ENCODE measurements at places on chromosomes 7 and 10.

- DNase-seq, result no peak
Measured at GRCh38 chr7:49773218-49773935, at the start of gene VWC2. TSS of gene VWC2 (plus strand) at chr7:49773638. CDS start at chr7:49775436, 1,798 bp downstream.

- no peak for DNase-seq
Measured at GRCh38 chr10:95818668-95819067, 62.7 kb downstream of the ENTPD1 start.

DNA sequence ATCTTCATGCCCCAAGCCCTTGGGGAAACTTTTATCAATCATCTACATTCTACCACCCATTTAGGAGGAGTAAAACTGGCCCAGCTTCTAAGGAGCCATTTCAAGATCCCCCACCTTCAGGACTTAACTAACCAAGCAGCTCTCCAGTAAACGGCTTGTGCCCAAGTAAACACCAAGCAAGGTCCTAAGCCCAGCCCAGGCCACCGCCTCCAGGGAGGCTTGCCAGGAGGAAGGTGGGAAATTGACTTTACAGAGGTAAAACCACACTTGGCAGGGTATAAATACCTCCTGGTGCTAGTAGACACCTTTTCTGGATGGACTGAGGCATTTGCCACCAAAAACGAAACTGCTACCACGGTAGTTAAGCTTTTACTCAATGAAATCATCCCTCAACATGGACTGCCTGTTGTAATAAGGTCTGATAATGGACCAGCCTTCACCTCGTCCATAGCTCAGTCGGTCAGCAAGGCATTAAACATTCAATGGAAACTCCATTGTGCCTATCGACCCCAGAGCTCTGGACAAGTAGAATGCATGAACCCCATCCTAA, 5.6 kb downstream of the AKR1B15 start:
- no peak for DNase-seq

- DNase-seq, result no peak
Measured at GRCh38 chr10:126584836-126585235, 85.7 kb downstream of the C10orf90 start.

GRCh38 chr10:127563718-127564553, 14.8 kb downstream of the NPS start:
- DNase-seq, result peak; percentile 4

DNA sequence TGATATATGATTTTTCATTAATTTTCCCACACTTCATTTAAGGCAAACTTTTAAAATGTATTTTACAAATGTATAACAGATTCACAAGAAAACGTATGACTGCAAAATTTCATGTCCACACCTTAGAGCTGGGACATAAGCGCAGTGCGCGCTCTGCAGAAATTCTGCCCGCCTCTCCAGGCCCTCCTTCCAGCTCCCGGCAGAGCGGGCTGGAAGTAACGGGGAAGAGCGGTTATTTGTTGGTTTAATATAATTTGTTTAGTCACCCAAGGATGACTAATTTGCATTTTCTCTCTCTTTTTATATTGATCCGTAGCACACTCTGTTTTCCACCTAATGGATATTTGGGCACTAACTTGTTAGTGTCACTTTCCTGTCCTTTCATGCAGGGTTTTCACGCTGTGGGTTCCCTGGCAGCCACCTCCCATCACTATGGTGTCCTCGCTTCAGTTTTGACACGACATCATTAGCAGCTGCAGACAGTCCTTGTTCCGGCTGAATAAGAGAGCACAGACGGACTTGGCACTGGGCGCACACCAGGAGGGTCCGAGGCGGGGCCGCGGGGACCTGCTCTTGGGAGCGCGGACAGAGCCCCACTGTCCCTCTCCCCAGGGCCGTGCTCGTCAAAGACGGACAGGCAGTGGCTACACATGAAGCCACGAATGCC, 129.2 kb upstream of the SEC61G start:
- DNase-seq, result no peak

- no peak for DNase-seq
Measured at GRCh38 chr10:84138478-84139125, 707 bp upstream of the GHITM start.

DNA sequence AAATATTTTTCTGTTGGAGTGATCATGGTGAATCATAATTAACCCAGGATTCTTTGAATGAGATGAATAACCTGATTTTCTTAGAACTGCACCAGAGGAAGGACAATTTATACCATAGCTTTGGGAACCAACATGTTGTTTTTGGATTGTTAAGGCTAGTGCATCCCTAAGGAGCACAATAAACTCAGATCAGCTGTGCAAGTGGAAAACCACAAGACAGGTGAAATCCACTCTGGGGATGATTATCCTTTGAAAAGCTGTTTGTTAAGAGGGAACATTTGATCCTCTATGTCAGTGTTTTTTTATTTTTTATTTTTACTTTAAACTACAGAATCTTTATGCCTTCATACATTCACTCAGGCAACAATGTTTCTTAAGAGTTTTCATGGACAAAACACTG, 232.1 kb upstream of the PCLO start:
- DNase-seq, result no peak

GRCh38 chr7:156374335-156374734, 266.2 kb upstream of the RNF32 start:
- no peak for DNase-seq

- DNase-seq, result no peak
Measured at GRCh38 chr7:8146788-8147413, 115.1 kb downstream of the ICA1 start.

GRCh38 chr7:75948179-75948578, 33.2 kb downstream of the POR start:
- DNase-seq, result no peak

DNA sequence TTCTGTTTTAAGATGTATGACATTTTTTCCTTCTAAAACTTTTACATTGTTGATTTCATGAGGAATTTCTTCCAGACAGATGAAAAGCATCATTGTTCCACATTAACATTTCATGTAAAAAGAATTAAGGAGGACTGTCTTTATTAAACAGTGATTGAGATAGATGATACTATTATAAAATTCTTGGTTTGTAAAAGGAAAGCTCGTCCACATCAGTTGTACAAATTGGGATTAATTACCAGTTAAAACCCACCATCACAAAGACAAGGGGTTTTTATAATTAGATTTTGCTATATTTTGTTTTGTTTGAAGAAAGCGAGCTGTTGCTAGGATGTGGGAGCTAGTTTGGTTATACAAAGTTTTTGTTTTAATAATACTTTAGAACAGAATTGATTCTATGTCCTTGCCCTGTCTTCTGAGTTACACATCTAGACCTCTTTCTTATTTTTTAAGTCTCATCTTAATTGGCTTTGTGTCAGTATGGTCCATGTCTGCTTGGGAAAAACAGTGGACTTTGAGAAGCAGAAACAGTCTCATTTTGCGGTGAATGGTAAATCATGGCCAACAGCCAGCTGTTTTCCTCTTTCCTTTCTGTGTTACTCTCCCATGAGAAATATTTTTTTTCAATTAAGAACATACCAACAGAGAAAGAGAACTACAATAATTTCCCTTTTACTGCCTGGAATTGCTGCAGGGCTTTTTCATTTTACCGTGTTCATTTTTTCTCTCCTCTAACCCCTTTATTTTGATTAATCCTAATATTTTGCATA, 3.2 kb downstream of the TES start:
- no peak for DNase-seq

- no peak for DNase-seq
Measured at GRCh38 chr7:104976966-104977636, 36.9 kb upstream of the KMT2E start.

- no peak for DNase-seq
Measured at GRCh38 chr10:132616170-132616995, 78.8 kb downstream of the INPP5A start.

- no peak for DNase-seq
Measured at GRCh38 chr10:6578795-6579182, 1.3 kb downstream of the PRKCQ start.

DNA sequence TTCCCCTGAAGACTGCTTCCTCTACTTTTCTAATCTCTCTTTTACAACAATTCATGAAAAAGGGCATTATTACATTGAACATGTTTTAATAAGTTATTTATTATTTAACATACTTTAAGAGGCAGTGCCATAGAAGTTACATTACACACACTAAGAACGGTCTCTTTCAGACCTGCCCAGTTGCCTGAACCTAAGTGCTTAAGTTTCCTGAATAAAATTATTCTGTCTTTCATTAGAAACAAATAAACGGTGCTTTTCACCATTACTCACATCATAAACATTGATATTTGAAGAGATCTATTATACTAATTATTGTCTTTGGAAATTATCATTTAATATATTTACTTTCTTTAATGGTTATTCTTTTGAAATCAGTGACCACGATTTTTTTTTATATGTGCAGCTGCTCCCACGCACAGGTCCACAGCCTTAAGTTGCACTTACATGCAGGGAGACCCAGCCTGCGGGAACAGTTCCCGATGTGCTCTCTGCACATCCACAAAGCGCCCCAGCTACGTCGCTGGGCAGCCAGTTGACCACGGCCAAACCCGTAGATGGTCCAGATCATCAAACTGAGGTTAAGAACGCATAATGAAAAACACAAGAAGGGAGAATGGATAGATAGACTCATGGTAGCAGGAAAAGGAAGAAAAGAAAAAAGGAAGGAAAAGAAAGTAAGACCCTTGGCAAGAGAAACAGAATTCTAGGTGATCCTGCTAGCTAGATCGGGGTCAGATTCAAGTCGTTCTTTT, 437.0 kb upstream of the MGMT start:
- no peak for DNase-seq

DNA sequence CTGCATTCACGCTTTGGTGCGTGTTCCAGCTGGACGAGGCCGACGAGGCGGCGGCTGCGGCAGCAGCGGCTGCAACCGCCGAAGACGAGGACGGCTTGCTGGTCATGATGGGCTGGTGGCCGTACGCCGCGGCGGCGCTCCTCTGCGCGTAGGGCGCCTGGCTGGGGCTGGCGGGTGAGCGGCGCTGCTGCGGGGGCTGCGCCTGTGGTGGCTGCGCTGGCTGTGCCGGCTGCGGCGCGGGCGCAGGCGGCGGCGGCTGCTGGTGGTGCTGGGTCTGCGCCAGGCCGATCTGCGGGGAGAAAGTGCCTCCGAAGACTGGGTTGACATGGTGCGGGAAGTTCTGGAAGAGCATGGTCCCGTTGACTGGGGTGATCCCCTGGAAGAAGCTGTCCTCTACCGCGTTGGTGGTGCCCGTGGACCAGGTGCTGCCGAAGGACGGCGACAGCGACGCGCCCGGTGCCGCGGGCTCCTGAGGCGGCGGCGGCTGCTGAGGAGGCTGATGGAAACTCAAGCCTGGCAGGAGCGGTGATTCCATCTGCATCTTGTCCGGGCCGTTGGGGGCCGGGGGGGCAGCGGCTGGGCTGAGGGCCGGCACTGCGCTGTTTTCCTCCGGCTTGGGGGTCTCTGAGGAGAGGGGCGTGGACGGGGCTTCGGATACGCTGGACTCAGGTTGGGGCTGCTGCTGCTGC, 51.1 kb downstream of the CPEB3 start:
- DNase-seq, result no peak

DNA sequence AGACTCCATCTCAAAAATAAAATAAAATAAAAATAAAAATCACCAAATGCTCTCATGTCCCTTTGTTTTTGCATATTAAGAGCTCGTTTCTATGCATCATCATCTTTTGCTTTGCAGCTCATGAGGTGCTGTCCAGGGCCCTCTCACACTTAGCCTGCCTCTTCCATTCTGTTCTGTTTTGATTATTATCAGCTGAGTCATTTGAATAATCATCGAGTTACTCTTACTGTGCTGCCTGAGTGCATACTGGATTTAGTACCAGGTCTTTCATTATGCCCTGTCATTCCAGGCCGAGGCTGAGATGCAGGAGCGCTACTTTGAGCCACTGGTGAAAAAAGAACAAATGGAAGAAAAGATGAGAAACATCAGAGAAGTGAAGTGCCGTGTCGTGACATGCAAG, 33.0 kb downstream of the UCMA start:
- DNase-seq, result no peak

DNA sequence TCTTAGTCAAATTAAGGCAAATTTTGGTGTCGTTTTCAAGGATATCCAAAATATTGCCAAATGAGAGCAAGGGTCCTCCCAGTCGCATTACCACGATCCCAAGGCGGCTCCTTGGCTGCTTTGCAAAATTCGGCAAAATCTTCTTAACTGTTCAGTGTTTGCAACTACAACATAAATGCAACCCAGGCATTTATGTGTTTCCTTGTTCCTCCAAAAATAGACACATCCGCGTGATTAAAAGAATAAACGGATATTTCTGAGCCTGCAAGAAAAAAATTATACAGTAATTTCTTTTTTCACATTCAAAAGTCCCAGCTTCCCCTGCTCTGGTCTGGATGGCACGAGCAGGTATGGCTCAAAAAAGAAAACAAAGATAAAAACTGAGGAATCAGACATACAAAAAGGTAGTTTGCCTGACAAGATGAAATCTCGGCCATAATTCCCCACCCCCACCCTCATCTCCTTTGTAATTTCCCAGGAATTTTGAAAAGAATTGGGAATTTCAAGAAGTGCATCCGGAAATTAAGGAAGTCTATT, 6.0 kb downstream of the SKIDA1 start:
- no peak for DNase-seq

- no peak for DNase-seq
Measured at GRCh38 chr10:7534480-7534852, 123.6 kb upstream of the SFMBT2 start.

DNA sequence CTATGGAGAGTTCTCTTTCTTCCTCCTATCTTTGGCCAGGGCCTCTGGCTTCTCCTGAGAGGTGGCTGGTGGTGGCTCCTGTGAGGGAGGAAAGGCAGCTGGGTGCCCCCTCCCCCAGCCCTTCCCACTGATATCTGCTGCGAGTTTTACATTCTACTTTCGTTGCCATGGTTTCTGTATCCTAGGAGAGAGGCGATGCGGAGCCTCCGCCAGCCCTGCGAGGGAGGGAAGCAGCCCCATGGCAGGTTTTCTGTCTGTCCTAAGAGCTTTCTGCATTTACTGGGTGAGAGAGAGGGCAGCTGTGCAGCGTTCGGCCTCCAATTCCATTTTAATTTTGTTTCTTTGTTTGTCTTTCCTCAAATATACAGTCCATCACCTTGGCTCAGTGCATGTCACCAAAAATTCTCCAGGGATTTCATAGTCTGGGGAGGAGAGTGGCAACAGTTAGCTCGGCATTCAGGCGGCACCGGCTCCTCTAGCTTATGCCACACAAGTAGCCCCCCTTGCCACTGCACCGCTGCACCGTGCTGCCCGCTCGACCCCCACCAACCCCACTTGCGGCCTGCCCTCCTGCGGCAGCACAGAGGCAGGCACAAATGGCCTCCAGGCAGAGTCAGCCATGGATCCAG, 20.4 kb downstream of the DNAJB12 start:
- DNase-seq, result no peak

Measured in LNCaP clone FGC (cell line).